ENCODE measurements at places on chromosomes 7 and 10.

- no peak for DNase-seq
These were observed 619.8 kb upstream of the CELF2 start for GRCh38 chr10:10397906-10398305.

- no peak for DNase-seq
These were observed 267.7 kb upstream of the NFE2L3 start for GRCh38 chr7:25884265-25884828.

GRCh38 chr7:105306298-105306748, 82.4 kb downstream of the SRPK2 start:
- DNase-seq: no peak

DNA sequence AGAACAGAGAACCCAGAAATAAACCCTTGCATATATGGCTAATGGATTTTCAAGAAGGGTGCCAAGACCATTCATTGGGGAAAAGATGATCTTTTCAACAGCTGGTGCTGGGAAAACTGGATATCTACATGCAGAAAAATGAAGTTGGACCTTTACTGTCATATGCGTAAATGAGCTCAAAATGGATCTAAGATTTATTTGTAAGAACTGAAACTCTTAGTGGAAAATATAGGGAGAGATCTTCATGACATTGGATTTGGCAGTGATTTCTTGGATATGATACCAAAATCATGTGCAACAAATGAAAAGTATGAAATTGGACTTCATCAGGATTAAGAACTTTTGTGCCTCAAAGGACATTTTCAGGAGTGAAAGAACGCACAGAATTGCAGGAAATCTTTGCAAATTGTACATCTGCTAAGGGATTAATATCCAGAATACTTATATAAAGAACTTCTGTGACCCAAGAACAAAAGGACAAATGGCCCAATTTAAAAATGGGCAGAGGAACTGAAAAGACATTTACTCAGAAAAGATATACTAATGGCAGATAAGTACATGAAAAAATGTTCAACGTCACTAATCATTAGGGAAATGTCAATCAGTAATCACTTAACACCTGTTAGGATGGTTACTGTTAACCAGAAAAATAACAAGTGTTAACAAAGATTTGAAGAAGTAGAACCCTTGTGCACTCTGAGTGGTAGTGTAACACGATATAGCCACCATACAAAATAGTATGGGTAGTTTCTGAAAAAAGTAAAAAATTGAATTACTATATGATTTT, 6.1 kb downstream of the DBF4 start:
- no peak for DNase-seq

Data from omental fat pad (tissue), 4 donors.